ENCODE measurements at places on chromosomes 12 and 14. TPM values are rescaled to one million over a fixed set of nuclear protein-coding genes. Genes with fewer than 3 reads are reported as not detected.

MAP1LC3B2 gene
- total RNA-seq, result 1.0 TPM

DNA sequence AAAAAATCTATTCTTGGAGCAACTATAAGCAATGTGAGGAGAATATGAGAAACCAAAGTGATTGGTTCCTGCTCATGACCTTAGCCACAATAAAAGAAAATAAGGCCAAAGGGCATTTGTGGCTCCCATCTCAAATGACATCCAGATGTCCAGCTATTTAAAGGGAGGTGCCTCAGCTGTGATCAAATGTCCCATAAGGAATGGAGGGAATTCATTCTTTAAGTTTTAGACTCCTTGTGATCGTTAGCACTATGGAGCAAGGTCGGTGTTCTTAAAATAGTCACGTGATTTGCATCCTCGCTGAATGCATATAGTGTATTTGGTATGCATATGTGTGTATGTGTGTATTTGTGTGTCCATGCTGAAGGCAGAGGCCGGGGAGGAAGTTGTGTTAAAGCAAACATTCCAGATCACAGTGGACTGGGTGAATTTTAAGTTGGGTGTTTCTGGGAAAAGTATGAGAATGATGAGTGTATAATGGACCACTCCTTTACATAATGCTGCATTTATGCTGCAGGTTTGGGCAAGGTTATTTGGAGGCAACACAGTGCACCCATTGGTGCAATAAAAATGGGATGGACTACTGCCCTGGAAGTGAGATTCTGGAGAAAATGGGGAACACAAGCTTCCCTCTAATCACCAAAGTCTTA is 5.6 kb upstream of the E2F7 start:
- peaks cover 5% of the 10 kb centered on the region for H3K4me1 ChIP-seq
- H3K36me3 ChIP-seq, result no peaks in the 10 kb centered on the region
- H3K4me3 ChIP-seq, result no peak overlapping the region

DNA sequence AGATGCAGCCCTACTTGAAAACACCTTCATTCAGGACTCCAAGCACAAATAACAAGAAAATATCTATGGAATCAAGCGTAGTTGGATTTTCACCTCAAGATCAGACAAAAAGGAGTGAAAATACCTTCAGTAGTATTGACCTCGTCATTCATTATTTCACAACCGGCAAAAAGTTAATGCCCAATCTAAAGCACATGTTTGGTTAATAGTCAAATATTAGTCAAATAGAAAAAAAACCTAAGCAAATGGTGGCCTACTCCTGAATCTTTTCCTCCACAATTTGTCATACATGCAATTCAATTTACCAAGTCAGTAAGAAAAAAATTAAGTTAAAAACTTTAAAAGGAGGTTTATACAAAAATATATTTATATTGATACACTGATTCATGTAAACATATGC is 50.0 kb downstream of the SLC38A4 start:
- peaks cover 34% of the 10 kb centered on the region for H3K4me1 ChIP-seq
- H3K27me3 ChIP-seq, result no peaks in the 10 kb centered on the region
- no peak for DNase-seq
- H3K4me3 ChIP-seq, result no peak overlapping the region

GRCh38 chr12:121892673-121893561 is 4.3 kb downstream of the PSMD9 start:
- H3K4me3 ChIP-seq, result no peak overlapping the region
- no peaks in the 10 kb centered on the region for H3K27me3 ChIP-seq
- H3K27ac ChIP-seq, result peak overlapping the region; percentile 86
- H3K36me3 ChIP-seq, result peaks cover 14% of the 10 kb centered on the region
- no peak for DNase-seq

ADAMTS20 gene
- 1.2 TPM for total RNA-seq

DNA sequence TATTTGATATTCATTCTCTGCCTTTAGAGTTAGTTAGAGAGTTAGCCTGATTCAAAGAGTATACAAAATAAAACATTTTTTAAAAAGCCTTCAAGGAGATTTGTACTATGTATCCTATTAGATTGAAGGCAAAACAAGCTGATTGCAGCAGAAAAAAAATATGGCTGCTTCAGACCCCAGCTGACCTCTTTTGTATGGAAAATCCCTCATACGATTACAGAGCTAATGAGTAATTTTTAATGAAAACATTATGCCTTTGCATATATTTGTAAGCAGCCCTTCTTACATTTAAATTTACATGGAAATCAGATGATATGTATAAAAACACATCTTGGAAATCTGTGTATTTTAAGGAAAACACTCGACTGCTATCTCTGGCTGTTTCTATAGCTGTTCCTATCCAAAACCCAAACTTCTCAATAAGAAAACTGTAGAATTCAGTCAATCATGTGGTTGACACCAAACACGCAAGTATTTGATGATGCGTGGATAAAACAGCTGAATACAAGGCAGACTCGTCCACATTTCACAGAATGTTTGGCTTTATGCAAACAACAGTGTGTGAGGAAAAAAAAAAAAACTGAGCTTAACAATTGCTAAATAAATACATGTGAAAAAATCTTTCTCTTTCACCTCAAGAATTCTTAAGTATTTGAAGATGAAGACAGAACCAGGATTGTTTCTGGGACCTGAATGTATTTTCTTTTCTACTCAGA is 275.3 kb downstream of the EGLN3 start:
- peaks cover 3% of the 10 kb centered on the region for H3K36me3 ChIP-seq
- peaks cover 11% of the 10 kb centered on the region for H3K4me1 ChIP-seq
- H3K27me3 ChIP-seq, result peaks cover 18% of the 10 kb centered on the region
- DNase-seq, result no peak
- H3K27ac ChIP-seq, result no peak overlapping the region
- no peak overlapping the region for H3K4me3 ChIP-seq

DNA sequence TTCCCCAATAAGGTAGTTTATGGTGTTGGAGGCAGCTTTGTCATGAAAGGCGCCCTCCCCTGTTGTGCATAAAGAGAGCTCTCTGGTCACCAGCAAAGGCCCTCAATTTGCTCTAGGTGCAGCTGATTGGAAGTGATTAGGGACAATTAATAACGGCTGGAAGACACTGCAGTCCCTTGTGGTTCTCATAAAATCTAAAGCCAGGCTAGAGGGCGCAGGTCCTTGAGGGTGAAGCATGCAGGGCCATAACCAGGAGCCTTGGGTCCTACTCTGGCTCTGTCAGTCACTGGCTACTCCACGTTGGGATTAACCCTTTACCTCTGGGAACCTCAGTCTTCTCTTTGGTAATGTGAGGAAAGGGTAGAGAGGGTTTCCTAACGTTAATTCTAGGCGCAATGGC is 1.9 kb downstream of the DAAM1 start:
- H3K4me3 ChIP-seq, result peak overlapping the region; percentile 99
- H3K4me1 ChIP-seq, result peaks cover 50% of the 10 kb centered on the region
- H3K27ac ChIP-seq, result peak overlapping the region; percentile 97
- DNase-seq, result no peak
- peaks cover 7% of the 10 kb centered on the region for H3K36me3 ChIP-seq
- peaks cover 3% of the 10 kb centered on the region for H3K27me3 ChIP-seq

DNA sequence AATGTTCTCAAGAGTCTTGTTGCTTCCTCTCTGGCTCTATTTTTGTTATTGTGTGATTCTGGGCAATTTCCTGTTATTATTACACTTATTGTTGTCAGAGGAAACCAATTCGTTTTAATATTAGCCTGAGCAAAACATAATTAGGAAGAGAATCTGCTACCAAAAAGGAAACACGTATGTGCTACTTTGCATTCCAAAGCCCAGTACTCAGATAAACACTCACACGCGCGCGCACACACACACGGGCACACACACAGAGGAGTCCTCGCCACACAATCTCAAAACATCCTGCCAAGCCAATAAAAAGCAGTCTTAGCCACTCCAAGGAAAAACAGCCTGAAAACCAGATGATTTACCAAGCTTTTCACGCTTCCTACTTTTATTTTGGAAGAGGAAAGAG is 400.7 kb downstream of the NUAK1 start:
- no peaks in the 10 kb centered on the region for H3K36me3 ChIP-seq
- H3K27me3 ChIP-seq, result peaks cover 15% of the 10 kb centered on the region
- no peak for DNase-seq

GRCh38 chr12:109553906-109554500 is 19.3 kb downstream of the MMAB start:
- no peak overlapping the region for H3K27ac ChIP-seq
- peaks cover 16% of the 10 kb centered on the region for H3K27me3 ChIP-seq
- H3K4me1 ChIP-seq, result peaks cover 22% of the 10 kb centered on the region
- H3K4me3 ChIP-seq, result no peak overlapping the region

DNA sequence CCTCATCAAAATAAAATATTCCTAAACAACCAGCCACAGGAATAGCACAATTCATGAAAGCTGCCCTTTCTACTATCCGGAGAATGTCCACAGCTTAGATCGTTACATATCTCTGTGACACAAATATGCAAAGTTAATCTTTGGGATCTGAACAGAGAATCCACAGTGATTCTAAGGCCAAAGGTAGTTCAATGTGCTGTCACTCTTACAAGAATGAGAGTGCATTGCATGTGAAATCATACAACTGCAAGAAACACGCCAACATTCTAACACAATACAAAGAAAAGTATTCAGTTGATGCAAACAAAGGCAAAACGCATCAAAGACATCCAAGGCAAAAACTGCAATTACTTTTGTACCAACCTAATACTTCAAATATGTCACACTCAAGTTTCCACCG is 60.4 kb downstream of the KSR2 start:
- DNase-seq, result no peak
- H3K4me3 ChIP-seq, result no peak overlapping the region
- peaks cover 15% of the 10 kb centered on the region for H3K27me3 ChIP-seq
- no peak overlapping the region for H3K27ac ChIP-seq
- no peaks in the 10 kb centered on the region for H3K4me1 ChIP-seq
- no peaks in the 10 kb centered on the region for H3K36me3 ChIP-seq

- DNase-seq, result no peak
- no peaks in the 10 kb centered on the region for H3K27me3 ChIP-seq
- no peak overlapping the region for H3K27ac ChIP-seq
- H3K4me3 ChIP-seq, result no peak overlapping the region
Measured at GRCh38 chr12:106508966-106509365, 73.8 kb upstream of the RFX4 start.

KERA gene
- total RNA-seq, result 0.17 TPM

DNA sequence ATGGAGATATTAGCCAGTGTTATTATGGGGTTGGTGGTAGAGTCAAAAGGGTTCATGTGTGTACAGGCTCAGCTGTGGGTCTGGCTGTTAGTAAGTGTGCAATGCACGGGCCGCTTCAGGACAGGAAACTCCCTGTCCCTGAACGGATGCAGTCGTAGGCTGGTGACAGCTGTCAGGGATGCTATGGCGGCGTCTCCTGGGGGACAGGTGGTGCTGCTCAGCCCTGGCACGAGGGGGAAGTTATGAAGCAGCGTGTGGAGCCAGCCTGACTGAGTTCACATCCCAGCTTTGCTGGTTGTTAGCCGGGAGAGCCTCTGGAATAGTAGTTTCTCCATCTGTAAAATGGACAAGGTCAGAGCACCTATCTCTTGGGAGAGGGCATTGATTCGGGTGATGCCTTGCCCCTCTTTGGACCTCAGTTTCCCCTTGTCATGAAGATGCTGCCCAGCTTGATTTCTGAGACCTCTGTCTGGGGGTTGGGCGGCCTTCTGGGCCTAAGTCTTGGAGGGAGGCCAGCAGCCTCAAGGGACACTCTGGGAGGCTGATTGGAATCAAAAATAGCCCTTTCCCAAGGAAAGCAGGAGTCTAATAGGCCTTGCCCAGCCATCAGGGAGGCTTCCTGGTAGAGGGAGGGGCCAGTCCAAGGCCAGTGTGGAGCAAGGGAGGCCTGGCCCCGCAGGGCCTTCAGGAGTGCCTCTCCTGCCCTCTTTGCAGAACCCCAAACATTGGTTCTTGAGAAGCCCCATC is 7.1 kb downstream of the ASB2 start:
- DNase-seq, result no peak
- H3K27ac ChIP-seq, result no peak overlapping the region
- H3K27me3 ChIP-seq, result peaks cover 8% of the 10 kb centered on the region

- DNase-seq, result no peak
- H3K27ac ChIP-seq, result no peak overlapping the region
- peaks cover 22% of the 10 kb centered on the region for H3K4me1 ChIP-seq
- no peaks in the 10 kb centered on the region for H3K27me3 ChIP-seq
- peaks cover 9% of the 10 kb centered on the region for H3K36me3 ChIP-seq
Measured at GRCh38 chr14:23563473-23564180, 4.0 kb downstream of the AP1G2 start.

SLC35F4 gene
- total RNA-seq, result 1.1 TPM

DNA sequence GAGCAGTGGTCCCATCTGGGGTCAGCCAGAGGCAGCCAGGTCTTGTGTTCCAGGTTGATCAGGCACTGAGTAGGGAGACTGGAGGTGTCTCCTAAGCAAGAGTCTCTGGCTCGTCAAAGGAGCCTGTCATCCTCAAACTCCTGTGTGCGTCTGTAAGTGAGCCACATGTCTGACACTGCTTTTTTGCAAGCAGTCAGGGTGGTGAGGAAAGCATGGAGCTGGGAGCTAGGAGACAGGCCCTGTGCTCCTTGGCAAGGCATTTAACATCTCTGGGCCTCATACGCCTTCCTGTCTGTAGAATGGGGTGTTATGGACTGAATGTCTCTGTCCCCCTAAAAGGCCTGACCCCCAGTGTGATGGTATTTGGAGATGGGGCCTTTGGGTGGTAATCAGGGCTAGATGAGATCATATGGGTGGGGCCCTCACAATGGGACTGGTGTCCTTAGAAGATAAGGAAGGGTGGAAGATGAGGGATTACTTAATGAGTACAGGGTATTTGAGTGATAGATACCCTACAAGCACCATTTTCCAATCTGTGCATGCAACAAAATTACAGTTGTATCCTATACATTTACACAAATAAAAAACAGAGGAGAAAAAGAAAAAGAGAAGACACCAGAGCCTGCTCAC is 53.0 kb downstream of the ARL6IP4 start:
- no peak for DNase-seq
- H3K4me1 ChIP-seq, result peaks cover 5% of the 10 kb centered on the region
- no peaks in the 10 kb centered on the region for H3K36me3 ChIP-seq
- H3K4me3 ChIP-seq, result no peak overlapping the region
- H3K27me3 ChIP-seq, result peaks cover 2% of the 10 kb centered on the region

GRCh38 chr12:40801082-40801481 is 108.8 kb downstream of the CNTN1 start:
- H3K36me3 ChIP-seq, result no peaks in the 10 kb centered on the region
- no peaks in the 10 kb centered on the region for H3K4me1 ChIP-seq
- H3K27me3 ChIP-seq, result no peaks in the 10 kb centered on the region
- H3K27ac ChIP-seq, result no peak overlapping the region
- H3K4me3 ChIP-seq, result no peak overlapping the region

DNA sequence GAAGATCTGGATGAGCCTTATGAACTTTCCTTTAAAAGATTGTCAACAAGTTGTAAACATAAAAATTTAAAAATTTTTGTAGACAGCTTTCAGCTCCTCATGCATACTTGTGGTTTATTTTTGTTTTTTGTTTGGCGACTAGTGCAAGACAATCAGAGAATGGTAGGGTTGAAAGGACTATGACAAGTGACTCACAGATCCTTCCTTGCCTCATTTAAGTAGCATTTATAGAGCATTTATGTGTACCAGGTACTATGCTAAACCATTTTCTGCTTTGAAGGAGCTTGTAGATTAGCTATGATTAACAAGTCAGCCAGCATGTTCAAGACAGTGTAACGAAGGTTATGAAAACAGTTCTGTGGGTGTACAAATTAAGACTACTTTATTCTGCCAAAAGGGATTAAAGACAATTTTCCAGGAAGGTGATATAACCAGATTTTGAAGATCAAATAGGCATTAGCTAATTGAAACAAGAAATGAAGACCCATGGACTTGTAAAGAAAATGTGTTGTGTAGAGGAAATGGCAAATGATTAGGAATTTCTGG is 122.0 kb downstream of the PCNX1 start:
- H3K4me1 ChIP-seq, result no peaks in the 10 kb centered on the region
- no peaks in the 10 kb centered on the region for H3K27me3 ChIP-seq
- no peak overlapping the region for H3K27ac ChIP-seq
- H3K4me3 ChIP-seq, result no peak overlapping the region

- H3K4me3 ChIP-seq, result no peak overlapping the region
- no peaks in the 10 kb centered on the region for H3K36me3 ChIP-seq
- H3K27me3 ChIP-seq, result no peaks in the 10 kb centered on the region
Measured at GRCh38 chr12:131867891-131868675, 26.3 kb upstream of the ULK1 start.

Data from type B pancreatic cell (in vitro differentiated cells).